Brain (organoid and tissue), 16 donors: ENCODE measurements at places on chromosomes 6 and 20.

- DNase-seq = no peak
Observed at GRCh38 chr6:18477301-18477941, 90.3 kb downstream of the RNF144B start.

- no peak for DNase-seq
Observed at GRCh38 chr20:25217161-25218108, 21.9 kb downstream of the ENTPD6 start.

GRCh38 chr6:13282393-13283069 lies 45.8 kb downstream of the TBC1D7 start:
- no peak for DNase-seq

DNA sequence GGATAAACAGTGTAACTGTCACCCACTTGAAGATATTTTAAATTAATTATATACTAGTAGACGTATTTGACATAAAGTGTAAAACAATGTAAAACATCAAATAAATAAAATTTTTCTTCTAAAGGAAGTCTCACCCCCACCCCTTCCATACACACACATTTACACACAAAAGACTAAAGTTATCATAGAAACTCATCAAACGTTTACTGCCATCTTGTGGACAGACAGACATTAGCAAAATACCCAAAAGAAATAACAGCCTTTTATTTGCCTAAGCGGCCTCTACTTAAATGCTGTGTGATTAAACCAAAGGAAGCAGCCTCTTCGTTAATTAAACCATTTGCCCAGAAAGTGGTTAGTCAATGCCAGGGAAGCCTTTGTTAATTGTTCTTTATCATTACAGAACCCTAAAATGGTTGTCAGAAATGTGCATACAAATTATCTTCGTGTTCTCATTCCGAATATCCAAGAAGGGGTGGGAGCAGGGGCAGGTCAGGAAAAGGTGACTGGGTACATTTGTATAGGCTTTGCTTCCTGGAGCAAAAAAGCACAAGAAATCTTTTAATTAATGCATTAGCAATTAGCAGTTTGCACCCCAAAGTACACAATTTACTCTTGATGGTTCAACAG lies 176.2 kb upstream of the SASH1 start:
- peak; percentile 89 for DNase-seq

- DNase-seq = no peak
Observed at GRCh38 chr20:23928788-23929187, 49.2 kb upstream of the CST5 start.

DNA sequence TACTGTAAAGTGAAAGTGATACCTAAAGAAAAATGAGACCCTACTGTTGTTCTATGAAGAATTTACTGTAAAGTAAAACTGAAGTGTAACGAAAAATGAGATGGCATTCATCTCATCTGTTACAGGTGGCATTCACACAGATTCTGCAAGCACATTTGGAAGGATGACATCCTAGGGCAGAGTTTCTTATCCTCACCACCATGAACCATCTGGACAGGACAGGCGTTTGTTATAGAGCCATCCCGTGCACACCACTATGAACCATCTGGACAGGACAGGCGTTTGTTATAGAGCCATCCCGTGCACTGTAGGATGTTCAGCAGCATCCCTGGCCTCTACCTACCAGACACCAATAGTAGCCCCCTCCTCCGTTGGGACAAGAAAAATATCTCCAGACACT lies 294.8 kb downstream of the GMDS start:
- DNase-seq = no peak

- no peak for DNase-seq
Observed at GRCh38 chr20:574297-574942, 30.8 kb upstream of the CSNK2A1 start.
